ENCODE measurements at places on chromosomes 11 and 22.
A peak's percentile ranks its signal among the peaks of the same experiment; 100 is the strongest.

DNA sequence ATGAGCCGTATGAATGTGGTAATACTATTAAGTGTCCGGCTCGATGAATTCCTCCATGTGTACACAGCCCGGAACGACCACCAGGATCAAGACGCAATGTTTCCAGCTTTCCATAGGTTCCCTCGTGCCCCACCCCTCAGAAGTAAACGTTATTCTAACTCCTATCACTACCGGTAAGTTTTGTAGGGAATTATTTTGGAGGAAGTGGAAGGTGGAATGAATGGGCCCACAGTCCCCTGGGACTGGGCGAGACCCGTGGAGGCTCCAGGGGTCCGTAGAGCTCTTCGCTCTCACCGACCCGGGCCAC lies 720 bp upstream of the FAR1 start:
- no peak for DNase-seq

GRCh38 chr11:75142714-75143419 lies 8.0 kb upstream of the SLCO2B1 start:
- no peak for DNase-seq

- no peak for DNase-seq
Observed at GRCh38 chr11:17740649-17741235, 6.2 kb downstream of the KCNC1 start.

GRCh38 chr22:26471522-26471921 lies 12.1 kb downstream of the HPS4 start:
- no peak for DNase-seq

DNA sequence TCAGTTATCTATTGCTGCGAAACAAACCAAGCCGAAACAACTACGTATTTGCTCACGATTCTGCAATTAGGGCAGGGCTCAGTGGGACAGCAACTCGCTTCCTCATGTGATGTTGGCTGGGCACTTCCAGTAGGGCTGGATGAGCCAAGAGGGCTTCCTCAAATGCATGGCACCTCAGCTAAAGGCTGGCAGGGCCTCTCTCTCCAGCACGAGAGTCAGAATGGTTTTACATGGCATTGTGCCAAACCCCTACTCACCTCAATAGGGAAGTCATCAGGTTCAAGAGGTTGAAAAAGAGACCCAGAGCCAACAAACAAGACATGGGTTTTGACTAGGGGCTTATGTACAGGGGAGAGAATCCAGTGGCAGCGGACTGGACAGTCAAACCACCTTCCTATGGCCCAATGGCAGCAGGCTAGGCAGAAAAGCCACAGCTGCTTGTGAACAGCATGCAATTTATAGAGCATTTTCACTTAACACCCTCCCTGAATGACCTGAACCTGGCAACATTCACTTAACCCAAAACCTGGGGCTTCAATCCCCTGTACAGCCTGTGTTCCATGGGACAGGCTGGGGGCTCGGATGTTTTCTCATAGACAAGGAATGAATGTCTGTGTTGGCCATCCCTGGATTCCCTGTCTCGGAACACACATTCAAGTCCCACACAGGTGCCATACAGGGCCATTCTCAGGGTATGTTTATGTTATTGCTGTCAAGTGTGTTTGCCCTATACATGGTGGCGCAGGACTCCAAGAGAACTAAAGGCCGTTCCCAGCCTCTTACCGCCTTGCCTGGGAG lies 154.2 kb upstream of the NAV2 start:
- DNase-seq = peak; percentile 43

DNA sequence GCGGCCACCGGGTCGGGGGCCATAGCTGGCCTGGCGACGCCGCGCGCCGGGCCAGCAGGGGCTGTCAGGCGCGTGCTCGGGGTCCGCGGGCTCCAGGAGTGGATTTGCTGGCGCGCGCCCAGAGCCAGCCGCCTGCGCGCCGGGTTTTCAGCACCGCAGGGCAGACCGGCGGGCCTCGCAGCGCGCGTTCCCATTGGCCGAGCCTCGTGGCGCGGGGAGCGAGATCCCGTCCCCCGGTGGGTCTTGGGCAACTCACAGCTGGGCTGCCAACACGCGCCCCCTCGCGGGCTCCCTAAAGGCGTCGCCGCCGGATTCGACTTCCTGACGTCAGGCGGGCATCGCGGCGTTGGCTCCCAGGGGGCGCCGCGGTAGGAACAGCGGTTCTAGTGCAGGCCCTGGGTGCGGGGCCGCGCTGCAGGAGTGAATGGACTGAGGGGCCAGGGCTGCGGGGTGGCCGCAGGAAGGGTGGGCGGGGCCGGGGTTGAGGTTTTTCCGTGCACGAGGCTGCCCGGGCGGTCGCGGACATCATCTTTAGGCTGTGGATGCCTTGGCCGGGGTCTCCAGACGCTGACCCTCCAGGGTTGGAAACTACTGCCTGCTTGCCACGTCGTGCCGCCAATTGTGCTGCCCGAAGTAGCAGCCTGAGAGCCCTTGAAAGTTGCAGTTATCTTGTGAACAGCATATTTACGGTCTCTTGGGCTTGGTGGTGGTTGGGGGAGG lies at the start of gene FADS1:
TSS of gene FADS1 (minus strand) at position 268 of the 720 bp plus-strand sequence. CDS start at position 194, 74 bp downstream.
- peak; percentile 82 for DNase-seq

DNA sequence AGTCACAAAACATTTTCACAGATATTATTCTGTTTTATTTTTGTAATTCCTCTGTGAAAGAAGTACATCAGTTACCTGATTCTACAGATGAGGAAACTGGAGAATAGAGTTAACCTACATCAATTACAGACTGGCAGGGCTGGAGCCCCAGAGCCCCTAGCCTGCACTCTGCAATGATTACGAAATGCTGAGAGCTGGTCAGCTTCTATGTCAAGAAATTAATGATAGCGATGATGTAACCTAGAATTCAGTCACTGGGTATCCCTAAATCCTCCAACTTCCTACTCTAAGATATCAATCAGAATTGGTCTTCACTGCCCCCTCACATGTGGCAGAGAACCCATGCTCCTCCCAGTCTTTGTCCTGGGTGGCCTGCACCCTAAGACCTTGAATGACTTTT lies 273.5 kb upstream of the PLET1 start:
- DNase-seq = no peak

DNA sequence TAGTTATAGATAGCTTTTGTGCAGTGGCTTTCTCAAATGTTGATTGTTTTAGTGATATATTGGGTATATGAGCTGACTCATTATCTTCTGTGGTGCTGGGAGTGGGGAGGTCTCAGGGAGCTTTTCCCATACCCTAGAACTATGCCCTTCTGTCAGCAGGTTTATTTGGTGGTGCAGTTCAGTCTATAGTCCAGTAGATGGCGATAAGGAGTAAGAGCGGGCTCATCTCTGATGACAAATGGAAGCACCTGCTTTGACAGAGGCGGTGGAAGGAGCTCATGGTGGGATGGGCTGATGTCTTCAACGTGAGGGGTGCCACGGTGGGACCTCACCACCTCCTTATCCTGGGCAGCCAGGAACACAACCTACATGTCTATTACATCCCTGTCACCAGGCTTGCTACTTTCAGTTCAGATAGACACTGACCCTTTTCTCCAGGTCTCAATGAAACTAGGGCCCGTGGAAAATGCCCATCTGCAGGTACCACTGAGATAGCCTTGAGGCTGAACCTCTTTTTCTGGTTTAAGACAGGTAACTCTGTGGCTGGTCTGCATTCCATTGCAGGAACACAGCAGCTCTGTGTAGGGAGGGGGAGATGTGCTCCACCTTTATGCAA lies 13.0 kb upstream of the OR6A2 start:
- no peak for DNase-seq

DNA sequence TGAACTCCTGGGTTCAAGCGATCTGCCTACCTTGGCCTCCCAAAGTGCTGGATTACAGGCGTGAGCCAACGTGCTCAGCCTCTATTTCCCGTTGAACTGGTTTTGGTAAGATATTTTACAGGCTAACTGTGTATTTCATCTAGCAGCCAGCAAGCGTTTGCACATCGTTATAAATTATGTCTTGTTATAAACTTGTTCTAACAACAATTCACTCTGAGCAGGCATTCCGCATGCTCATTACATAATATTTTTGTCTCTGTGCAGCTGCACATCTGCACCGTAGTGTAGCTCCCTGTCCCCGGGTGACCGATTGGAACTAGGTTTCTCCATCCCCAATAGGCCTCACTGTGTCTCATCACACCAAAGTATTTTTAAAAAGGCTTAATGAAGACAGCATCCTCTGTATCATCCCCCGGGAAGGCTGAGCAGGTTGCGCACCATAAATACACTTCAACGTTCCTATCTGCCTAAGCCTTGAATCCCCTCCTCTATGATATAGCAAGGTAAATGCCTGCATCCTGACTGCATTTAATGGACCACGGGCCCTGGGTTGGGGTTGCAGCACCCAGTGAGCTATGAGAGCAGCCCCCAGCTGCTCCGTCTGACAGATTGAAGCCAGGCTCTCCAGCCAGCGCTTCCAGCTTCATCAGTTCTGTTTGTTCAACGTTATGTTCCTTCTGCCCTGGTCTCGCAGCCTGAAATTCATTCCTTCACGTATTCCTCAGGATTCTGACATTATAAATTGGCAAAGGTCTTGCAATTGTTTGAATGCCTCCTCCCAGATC lies 47.7 kb downstream of the TST start:
- no peak for DNase-seq

- DNase-seq = no peak
Observed at GRCh38 chr22:24407884-24408283, 19.5 kb upstream of the ADORA2A start.

GRCh38 chr11:117062498-117062897 lies 35.7 kb downstream of the SIK3 start:
- DNase-seq = no peak

DNA sequence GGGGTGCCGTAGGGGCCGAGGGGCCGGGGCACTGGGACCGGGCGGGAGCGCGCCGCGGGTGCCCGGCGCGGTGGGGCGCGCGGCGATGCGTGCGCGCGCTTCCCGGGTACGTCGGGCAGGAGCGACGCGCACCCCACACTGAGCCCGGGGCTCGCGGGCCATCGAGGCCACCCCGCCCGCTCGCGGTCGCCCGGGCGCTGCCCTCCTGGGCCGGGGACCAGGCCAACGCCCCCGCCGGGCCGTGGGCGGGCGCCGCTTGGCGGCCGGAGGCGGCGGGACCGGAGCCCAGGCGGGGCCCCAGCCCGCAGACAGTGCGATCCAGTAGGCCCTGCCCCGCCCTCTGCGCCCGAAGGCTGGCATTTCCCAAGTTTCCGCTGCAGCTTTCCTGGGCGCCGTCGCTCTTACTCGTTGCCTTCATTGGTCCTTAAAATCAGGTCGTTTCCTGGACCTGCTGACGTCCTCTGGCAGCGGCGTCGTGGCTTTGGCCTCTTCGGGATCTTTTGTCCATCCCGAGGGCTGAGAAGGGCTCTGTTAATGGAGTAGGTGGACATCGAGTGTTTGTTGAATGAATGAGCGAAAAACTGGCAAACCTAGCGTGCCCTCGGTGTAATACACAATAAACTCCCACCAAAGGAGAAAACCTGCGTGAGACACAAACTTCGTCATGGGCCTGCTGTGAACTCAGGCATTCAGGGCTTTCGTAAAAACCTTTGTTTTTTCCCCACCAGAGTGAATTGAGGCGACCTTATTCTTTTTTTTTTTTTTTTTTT lies 638 bp downstream of the PARVA start:
- peak; percentile 88 for DNase-seq

DNA sequence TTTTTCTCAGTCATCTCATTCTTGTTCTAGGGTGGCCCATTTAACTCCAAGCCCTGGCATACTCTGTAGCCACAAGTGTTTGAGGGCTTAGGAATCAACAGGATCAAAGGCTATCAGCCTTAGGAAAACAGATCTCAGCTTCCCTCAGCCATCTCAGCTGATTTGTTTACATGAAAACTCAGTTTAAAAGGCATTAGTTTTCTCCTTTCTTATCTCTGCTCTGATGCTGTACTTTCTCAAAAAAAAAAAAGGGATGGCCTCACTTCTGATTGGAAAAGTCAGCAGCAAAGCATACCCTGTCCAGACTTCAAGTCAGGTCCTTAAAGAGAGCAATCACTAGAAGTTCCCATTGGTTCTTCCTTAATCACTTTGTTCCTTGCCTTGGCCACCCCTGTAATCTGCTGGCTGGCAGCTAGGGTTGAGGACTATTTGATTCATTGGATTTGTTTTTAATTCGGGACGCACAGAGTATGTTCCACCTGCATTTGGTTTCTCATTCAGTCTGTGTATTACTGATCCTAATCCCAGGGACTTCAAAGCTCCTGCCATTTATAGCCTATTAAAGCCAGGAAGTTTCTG lies 102.8 kb downstream of the EXT2 start:
- no peak for DNase-seq
